ENCODE measurements at places on chromosomes 4 and X.

- no peak for DNase-seq
Observed at GRCh38 chr4:162836773-162837172, 329.9 kb downstream of the NAF1 start.

DNA sequence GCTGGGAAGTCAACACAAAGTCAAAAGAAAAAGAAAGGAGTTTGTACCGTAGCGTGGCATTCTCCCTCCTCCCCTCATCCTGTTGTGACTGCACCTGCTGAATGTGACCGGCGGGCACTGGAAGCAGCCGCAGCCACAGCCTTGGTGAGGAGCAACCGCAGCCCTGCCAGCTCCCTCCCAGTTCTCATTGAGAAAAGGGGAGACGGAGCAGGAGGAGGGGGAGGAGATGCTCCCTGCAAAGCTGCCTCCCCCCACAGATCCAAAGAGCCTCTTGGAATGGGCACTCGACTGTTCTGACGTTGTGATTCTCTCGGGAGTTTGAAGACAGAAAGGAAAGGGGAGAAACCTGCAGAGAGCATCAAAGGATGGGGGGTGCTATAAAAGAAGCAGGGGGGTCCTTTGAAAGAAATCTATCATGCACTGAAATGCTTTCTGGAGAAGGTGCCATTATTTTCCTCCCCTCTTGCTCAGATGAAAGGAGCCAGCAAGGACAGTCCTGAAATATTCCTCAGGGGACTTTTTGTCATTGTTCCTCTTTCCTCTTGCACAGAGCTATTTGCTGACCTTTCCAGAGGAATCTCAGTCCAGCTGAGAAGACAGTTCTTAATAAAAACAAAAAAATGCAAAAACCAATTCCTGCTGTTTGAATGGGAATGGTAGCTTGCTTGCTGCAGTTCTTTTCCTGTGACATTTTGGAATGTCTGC lies 429.7 kb downstream of the MAPK10 start:
- no peak for DNase-seq

- no peak for DNase-seq
Observed at GRCh38 chr4:188434643-188435042, 295.4 kb downstream of the TRIML1 start.

DNA sequence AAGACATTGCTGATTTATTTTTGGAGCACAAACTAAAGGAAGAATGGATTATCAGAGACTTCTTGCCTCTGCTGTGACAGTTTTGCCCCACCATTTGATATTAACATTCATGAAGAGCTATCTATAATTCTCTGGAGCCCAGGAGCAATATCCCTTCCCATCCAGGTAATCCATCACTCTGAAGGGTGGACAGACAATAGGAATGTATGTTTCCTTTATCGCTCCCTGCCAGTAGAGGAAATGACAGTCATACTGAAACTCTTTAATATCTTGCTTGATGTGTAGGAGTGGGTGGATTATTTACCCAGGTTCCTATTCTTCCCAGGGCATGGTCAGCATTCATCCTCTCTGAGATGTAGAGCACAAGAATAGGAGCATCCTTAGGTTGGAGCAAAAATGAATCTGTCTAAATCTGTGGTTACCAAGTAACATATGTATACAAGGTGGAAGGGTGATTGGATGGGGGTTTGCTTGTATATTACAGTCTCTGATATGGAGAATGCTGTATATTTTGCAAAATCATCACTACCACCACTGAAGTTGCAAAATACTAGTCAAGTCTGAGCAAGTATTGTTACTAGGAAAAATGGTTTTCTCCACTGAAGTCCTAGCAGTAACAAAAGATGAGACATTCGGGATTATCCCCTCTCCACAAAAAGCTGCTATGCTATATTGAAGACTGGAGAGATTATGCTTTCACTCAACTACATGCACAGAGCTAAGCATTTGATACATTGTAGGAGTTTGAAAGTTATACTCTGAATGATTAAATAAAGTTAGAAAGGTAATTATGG lies 151.6 kb downstream of the CBLL2 start:
- DNase-seq = no peak

DNA sequence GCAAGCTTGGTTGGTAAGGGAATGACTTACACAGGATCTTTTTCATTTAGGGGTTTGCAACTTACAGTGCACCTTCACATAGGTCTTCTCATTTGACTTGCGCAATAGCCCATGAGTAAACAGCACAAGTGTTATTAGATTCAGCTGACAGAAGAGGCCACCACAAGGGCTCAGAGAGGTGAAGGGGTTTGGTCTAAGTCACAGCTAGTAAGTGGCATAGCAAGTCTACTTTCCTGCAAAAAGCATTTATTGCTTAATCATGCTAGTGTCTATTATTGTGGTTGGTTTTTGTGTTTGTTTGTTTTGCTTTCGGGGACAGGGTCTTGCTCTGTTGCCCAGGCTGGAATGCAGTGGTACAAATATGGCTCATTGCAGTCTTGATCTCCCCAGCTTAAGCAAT lies 83.3 kb downstream of the SPRY1 start:
- DNase-seq = no peak

GRCh38 chr4:170497112-170497511 lies 407.4 kb upstream of the AADAT start:
- no peak for DNase-seq
